CD4-positive, alpha-beta T cell treated with Interleukin-4 for 4 hours (primary cell): ENCODE measurements at places on chromosomes 1 and 21.

DNA sequence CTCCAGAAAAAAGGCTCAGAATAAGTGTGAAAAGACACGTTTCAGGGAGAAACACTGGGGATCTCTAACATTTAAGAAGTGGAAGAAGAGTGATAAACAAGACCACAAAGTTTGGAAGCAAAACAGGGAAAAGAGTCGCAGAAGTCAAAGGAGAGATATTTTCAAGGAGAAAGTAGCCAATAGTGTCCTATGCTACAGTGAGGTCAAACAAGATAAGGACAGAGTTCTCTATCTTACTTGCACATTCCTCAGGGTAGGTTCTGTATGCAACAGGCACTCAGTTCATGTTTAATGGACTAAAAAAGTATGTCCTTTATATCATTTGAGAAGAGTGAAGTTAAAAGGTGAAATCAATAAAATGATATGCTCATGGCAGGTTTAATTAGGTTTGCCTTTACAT is 13.8 kb upstream of the EDEM3 start:
- no peak for DNase-seq

- DNase-seq = no peak
Observed at GRCh38 chr1:199020904-199021303, 382.1 kb downstream of the PTPRC start.

DNA sequence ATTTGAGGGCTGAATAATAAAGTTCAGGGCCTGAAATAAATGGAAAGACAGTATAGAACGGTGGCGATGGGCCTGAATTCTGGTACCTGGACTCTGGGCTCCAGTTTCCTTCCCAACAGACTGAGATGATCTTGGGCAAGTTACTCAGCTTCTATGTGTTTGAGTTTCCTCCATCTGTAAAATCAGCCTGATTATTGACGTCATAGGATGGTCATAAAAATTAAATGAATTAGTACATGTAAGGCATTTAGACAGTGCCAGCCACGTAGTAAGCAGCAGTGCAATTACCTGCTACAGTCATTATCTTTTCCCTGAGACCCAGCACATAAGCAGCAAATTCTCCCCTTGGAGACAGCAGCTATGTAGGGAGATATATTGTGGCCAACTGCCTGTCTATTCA is 260.9 kb downstream of the NTNG1 start:
- DNase-seq = no peak

DNA sequence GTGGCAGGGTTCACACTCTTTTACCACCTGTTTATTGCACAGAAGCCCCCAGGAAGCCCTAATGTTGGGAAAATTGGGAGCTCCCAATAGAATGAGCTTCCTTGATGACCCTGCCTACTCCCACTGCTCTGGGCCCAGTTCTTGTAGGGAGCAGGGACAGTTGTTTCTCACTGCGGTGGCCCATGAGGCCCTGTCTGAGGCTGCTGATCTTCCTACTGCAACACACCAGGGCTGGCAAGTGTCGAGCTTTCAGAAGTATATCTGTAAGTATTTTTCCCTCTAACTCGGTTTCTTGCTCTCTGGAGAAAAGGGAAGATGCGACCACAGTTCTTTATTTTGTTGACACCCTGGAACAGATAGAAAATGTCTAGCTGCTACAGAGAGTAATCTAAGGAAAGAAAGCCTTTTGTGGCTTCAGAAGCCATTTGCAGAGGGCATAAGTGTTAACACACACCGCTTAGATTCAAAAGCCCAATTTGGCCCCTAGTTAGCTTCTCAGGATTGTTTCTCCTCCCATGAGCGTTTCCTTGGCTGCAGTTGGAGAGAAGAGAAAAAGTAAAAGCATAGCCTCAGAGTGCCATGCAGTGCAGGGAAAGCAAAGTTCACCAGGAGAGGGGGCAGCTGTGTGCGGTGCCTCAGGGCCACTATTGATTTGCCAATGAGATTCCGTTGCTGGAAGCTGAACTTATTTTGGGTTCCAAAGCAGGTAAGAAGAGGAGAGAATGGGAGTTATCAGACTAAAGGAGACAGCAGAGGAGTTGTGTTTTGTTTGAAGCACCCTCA is 102.6 kb downstream of the SELENOF start:
- DNase-seq = no peak

GRCh38 chr1:48556186-48556850 is 84.3 kb upstream of the SPATA6 start:
- DNase-seq = no peak

DNA sequence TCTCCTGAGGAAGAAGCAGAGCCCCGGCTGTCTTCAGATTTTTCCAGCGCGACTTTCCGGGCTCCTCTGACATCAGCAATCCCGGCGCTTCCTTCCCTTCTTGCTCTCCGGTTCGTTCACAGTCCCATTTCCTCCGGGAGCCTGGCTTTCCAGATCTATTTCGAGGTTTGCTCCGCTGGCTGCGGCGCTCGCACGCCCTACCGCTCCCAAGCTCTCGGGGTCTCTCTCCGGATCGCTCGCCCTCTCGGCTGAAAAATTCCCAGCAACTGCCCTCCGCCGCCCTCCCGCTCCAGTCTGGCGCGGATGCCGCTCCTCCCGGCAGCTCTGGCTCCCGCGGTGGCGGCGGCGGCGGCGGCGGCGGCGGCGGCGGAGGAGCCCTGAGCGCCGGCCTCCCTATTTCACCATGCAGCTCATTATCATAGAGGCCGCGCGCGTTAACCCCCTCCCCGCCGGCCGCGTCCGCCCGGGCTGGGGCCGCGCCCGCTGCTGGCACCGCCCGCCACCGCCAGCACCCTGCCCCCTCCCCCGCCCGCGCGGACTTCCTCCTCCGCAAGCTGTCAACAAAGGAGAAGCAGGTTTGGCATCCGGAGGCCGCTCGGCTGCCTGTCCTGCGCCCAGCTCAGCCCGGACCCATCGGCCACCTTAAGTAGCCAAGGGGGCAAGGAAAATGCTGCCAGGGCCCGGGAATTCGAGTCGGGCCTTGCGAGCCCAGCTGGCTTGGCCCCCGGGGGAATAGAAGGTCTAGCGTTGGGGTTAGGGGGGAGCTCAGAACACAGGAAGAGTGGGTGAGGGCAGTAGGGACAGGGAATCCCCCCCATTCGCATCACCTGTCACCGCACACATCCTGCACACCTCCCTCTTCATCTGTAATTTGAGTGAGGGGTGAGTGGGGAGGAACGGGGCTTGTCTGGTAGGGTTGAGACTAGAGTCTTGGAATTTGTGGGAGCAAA is at the start of gene PLXNA2:
Gene PLXNA2, minus strand, starts transcription at position 418 of the 950 bp plus-strand sequence. CDS start 26,462 bp downstream, outside the sequence.
- peak; percentile 58 for DNase-seq

- DNase-seq = no peak
Observed at GRCh38 chr1:223540485-223541106, 124.9 kb downstream of the CAPN8 start.

GRCh38 chr1:46043458-46044017 is 88.9 kb downstream of the PIK3R3 start:
- DNase-seq = no peak

DNA sequence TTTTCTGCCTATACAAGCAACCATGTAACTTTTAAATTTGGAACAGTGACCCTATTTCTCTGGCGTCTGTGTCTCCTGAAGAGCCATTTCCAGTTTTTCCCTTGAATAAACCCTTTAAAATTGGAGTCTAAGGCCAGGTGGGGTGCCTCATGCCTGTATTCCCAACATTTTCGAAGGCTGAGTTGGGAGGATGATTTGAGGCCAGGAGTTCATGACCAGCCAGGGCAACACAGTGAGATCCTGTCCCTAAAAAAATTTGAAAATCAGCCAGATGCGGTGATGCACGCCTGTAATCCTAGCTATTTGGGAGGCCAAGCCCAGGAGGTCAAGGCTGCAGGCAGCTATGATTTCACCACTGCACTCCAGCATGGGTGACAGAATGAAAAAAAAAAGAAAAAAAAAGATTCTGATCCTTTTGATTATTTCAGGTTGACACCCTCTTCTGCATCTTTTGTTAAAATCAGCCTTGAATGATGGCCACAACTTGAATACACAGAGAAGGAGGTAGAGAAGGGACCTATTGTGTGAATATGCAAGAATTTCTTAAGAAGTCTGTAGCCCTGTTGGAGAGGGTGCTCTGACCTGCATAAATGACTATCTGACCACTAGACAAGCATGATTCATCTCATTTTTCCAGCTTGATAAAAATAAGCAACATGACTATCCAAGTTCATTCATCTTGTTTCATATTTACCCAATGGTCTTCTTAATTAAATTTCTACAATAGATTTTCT is 40.2 kb upstream of the PARP1 start:
- no peak for DNase-seq

DNA sequence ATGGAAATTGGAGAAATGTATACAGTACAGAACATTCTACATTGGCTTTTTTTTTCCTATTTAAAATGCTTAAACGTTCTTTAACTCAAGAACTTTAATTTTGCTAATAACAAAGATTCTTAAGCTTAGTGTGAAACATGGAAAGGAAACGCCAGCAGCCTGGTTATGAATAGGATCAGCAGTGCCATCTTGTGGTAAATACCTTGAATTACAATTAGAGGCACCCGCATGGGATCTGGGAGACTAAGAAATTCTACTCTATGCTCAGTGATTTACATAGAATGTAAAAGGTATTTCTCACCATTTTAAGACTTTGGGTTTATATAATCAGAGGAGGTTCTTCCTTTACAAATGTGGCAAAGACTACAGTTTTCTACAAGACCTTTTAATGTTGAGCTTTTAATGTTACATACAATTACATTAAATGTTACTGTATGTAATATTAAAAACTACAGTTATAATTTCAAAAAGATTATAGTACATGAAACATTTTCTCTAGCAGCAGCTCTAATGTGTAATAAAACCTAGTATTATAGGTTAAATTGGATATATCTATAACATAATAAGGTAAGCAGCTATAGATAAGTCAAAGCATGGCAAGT is 32.1 kb upstream of the APOBEC4 start:
- peak; percentile 61 for DNase-seq

GRCh38 chr1:42152119-42152518 is 1.1 kb upstream of the GUCA2B start:
- DNase-seq = no peak

DNA sequence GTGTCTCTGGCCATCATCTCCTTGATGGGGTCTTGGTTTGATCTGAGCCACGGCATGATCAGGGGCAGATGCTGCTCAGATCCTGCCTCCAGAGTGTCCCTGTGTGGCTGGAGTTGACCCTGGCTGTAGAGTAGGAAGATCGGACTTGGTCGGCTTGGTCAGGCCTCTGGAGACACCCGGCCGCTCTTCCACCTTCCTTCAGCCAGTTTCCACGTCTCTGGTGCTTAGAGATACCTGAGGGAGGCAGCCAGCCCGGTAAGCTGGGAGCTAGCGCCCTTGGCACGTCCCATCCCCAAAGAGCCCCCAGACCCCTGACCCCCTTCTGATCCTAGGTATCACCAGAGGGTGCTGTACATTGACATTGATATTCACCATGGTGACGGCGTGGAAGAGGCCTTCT is 8.8 kb downstream of the MARCKSL1 start:
- no peak for DNase-seq

DNA sequence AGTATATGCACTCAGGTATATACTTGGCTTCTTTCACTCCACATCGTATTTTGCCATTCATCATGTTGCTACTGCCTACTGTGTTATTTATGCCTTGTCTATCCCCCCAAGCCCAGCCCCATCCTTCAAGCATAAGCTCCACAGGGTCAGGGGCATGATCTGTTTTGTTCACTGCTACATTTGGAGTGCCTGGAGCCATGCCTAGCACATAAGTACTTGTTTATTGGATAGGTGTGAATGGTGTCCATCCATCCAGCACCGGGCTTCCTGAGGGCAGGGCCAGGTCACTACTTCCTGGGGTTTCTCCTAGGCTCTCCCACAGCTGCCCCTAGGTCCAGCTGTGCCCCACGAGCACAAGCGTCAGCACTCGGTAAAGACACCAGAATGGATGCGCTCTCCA is 289.0 kb upstream of the VAMP3 start:
- no peak for DNase-seq
